ENCODE measurements at places on chromosomes 1 and 21. TPM values are rescaled to one million over a fixed set of nuclear protein-coding genes. Genes with fewer than 3 reads are reported as not detected.

EDEM3 gene
- total RNA-seq: 33.0 TPM

ICOSLG gene
- total RNA-seq: 0.35 TPM

SLC1A7 gene
- total RNA-seq: 0.82 TPM

LHX8 gene
- total RNA-seq: not detected

Measured in pericardium fibroblast (primary cell).